Stimulated activated CD4-positive, alpha-beta T cell treated with anti-CD3 and anti-CD28 coated beads, TNF-alpha, amount 100 ng/mL, for 4 hours (primary cell): ENCODE measurements at places on chromosomes 2 and 18.

DNA sequence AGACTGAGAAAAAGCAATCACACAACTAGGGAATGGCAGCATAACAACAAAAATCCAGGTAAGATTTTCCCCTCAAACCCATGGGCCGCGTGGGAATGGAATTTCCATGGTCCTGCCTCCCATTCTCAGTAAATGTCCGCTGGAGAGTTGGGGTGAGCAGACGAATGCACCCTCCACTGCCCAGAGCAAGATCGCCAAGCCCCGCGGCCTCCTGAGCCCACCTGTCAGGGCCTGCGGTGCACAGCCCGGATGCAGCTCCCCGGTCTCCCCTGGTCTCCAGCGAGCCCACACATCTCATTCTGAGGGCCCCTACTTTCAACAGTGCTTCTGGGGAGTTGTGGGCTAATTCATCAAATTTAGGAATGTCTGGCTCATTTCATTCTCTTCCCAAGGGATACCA, 327.4 kb upstream of the HS6ST1 start:
- DNase-seq = no peak

DNA sequence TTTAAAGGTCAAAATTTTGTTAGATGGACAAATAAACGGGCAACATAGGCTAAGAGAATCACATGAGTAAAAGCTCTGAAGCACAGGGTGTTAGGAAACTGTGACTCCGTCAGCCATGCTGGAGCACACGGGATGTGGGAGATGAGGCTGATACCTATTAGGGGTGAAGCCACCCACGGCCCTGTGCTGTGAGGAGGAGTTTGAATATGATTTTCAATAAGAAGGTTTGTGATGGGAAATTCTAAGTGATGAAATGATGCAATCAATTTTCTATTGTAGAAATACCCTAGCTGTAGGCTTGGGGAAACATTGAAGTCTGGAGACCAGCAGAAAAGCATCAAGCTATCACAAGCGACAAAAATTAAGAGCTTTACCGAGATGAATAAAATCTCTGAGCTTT, 431.3 kb downstream of the CMPK2 start:
- no peak for DNase-seq

GRCh38 chr2:52844701-52845423, 922.7 kb upstream of the CHAC2 start:
- no peak for DNase-seq

GRCh38 chr2:204933735-204934374, 388.6 kb downstream of the PARD3B start:
- DNase-seq = no peak
